CD4-positive, alpha-beta memory T cell (primary cell): ENCODE measurements at places on chromosomes 16 and 17.

GRCh38 chr16:11738742-11739544, 3.7 kb downstream of the TXNDC11 start:
- no peak for DNase-seq

DNA sequence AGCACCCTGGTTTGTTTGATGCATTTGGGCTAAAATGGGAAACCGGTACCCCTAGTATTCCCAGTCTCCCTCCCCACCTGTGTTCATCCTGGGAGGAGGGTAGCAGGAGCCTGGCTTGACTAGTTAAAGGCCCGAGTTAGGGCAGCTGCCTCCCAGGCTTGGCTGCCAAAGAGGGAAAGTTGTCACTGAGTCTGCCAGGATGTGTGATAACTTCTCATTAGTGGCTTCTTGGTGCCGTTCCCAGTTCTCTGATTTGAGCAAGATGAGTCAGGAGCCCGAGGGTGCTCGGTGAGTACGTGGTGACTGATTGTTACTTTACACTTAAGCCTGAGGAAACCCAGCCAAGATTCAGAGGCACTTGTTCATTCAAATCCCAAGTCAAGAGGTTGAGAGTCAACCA, 2.5 kb downstream of the KRT32 start:
- no peak for DNase-seq

- no peak for DNase-seq
These were observed 44.8 kb upstream of the IRX3 start for GRCh38 chr16:54331241-54332002.

- no peak for DNase-seq
These were observed 458 bp downstream of the GFOD2 start for GRCh38 chr16:67718668-67719047.

- DNase-seq = peak; percentile 26
These were observed 18.7 kb upstream of the RFFL start for GRCh38 chr17:35082073-35082657.

DNA sequence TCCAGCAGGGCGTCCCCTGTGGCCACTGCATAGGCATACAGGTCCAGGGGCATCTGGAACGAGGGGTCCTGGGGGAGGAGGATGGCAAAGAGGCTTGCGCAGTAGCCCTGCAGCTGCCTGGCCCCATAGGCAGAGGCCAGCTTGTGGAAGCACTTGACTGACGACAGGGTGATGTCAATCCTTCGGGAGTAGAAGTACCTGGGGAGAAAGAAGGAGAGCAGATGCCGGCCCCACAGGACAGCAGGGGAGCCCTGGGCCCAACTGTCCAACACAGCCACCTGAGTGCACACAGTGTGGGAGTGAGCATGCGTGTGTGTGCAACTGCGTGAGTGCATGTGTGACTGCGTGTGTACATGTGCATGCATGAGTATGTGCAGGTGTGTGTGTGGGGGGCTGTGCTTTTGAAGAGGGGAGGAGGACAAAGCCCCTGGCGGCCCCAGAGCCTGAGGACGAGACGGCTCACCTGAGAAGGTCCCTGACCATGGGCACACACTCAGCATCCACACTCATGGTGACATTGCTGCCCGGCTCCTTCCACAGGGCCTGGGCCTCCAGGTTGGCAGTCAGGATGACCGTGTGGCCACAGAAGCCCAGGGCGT, 7.1 kb downstream of the LGALS3BP start:
- DNase-seq = no peak

DNA sequence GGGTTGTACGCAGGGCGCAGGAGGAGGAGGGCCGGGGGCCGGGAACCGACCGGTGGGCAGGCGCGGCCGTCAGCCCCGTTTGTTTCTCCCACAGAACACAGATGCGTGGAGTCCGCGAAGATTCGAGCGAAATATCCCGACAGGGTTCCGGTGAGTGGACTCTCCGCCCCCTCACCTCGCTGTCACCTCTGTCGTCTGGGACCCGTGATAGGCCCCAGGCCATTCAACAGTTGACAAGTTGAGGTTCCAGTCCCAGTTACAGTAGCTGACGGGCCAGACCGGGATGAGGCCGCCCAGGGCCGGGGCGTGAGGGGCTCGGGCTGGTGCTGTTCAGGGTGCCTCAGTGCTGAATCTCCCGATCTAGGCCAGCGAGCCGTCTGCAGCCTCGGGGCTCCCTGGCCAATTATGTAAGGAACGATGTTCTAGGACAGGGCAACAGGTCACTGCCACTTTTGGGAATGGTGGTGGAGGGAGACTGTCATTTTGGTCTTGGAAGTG, 628 bp downstream of the GABARAPL2 start:
- peak; percentile 58 for DNase-seq

GRCh38 chr16:79843145-79843544, 242.6 kb upstream of the MAF start:
- DNase-seq = no peak

- DNase-seq = no peak
These were observed 9.4 kb downstream of the GLIS2 start for GRCh38 chr16:4325253-4325758.

- DNase-seq = no peak
These were observed 746 bp downstream of the HS3ST2 start for GRCh38 chr16:22814711-22815105.

GRCh38 chr17:36926226-36926625, 11.0 kb upstream of the LHX1 start:
- DNase-seq = no peak

GRCh38 chr16:11326084-11326736, 19.0 kb upstream of the RMI2 start:
- DNase-seq = no peak

DNA sequence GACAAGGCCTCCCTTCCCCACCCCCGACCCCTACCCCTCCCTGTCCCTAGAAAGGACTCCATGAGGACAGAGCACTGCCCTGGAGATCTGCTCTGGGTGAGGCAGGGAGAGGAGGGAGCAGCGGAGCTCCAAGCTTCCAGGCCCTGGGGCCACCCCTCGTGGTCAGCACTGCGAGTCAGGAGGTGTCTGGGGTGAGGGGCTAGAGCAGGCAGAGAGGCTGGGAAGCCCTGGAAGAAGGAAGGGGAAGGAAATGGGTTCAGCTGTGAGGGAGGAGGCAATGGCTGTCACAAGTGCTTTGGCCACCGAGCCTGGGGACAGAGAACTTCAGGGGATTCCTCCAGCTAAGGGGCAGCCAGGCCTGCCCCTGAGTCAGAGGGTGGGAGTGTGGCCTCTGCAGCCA, 28.2 kb upstream of the DNAI2 start:
- DNase-seq = no peak

DNA sequence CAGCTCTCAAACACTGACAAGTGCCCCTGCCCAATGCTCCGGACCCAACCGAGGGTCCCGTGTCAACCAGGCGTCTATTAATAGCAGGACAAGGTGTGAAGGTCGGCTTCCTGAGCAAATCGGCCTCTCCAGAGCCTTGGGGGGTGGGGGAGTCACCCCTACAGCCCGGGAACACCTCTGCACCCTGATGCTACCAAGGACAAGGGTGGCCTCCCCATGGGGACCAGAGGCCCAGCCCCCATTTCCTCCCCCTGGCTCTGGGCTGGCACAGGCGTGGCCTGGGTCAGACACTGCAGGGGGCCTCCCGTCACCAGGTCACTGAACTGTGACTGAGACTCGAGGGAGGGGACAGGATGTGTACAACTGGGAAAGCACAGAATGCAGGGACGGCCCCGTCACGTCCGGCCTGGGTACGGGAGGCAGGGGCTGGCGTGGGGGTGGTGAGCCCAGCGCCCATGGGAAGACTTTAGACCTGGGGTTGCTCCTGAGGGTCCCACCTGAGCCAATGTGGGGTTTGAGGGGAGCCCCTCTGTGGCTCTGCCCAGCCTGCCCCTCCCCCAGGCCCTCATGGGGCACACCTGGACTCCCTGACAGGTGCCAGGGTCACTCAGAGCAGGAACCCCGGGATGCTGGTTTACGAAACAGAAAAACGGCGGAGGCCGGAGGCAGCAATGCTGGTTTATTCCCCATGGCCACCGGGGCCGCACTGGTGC, 579 bp upstream of the CYBA start:
- DNase-seq = peak; percentile 79

- DNase-seq = no peak
These were observed 465.4 kb downstream of the CDH11 start for GRCh38 chr16:64656471-64656870.

GRCh38 chr16:85583491-85584181, 29.5 kb upstream of the GSE1 start:
- DNase-seq = no peak

DNA sequence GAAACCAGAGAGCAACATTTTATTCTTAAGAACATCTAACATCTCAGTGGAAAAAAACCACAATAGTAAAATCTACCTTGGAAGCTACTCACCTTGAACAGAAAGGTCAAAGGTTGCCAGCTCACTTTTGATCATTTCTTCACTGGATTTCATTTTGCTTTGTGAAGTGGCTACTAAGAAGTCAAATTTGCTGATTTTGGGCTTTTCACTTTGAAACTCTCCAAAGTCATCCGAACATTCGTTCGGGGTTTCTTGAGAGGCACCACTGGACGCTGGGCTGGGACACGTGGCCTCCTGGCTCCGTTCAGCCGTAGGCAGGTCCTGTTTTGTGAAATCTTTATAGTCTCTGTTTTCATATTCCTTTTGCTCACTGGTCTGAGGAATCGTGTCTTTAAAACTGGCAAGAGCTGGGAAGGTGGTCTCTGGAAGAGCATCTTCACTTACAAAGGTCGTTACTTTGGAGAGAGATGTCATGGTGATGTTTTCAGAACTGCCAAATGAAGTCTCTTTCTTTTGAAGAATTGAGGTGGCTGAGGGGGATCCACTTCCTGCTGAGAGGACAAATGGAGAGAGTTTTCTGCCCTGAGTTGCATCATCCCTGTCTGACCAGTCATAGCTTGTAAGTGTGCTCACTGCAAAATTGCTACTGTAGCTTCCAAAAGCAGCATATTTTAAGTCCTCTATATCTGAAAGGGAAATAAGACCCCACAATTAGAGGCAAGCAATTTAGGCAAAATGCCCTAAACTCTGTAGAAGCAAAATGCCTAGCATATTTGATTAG, 52.4 kb downstream of the DUSP14 start:
- no peak for DNase-seq
